ENCODE measurements at places on chromosomes 5 and 9. TPM values are rescaled to one million over a fixed set of nuclear protein-coding genes. Genes with fewer than 3 reads are reported as not detected.
A peak's percentile ranks its signal among the peaks of the same experiment; 100 is the strongest.

DNA sequence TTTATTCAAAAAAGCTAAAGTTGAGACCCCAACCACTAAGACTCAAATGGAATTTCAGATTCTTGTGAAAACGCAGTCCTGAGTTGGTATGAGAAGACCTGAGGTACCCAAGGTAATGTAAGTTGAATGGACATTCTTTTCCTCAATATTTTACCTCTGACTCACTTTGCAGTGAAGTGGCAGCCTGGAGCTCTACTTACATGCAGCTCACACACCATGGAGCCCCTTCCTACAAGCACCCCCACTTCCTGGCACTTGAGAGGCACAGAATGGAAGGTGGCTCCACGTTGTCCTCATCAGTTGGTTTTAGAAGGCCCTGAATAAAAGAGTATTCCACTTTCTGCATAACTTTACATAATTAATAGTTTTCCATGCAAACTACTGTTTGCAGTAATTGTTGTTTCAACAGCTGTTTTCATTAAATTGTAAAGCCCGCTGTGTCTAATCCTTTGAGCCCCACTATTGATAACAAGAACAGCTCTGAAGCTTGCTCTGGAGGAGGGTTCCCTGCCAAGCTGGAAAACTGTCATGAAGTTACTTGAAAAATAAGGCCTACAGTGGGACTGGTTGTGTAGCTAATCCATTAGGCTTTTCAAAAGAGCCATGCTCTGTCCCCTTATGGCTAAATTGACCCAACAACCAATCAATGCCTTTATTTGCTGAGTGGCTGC, 102.2 kb upstream of the SPATA31D4 start:
- no peaks in the 10 kb centered on the region for H3K27me3 ChIP-seq
- H3K27ac ChIP-seq: peak overlapping the region; percentile 79
- no peaks in the 10 kb centered on the region for H3K36me3 ChIP-seq
- no peak overlapping the region for H3K4me3 ChIP-seq
- H3K4me1 ChIP-seq: peaks cover 61% of the 10 kb centered on the region

- no peaks in the 10 kb centered on the region for H3K27me3 ChIP-seq
- no peaks in the 10 kb centered on the region for H3K36me3 ChIP-seq
- DNase-seq: no peak
- H3K4me1 ChIP-seq: no peaks in the 10 kb centered on the region
Measured at GRCh38 chr5:171010816-171011215, 149.0 kb downstream of the RANBP17 start.

- H3K36me3 ChIP-seq: peaks cover 8% of the 10 kb centered on the region
- H3K4me1 ChIP-seq: peaks cover 9% of the 10 kb centered on the region
- no peak overlapping the region for H3K4me3 ChIP-seq
- DNase-seq: peak; percentile 75
- no peaks in the 10 kb centered on the region for H3K27me3 ChIP-seq
Measured at GRCh38 chr5:138469540-138470321, 4.5 kb downstream of the EGR1 start.

- no peaks in the 10 kb centered on the region for H3K36me3 ChIP-seq
- DNase-seq: no peak
- no peaks in the 10 kb centered on the region for H3K4me1 ChIP-seq
- no peaks in the 10 kb centered on the region for H3K27me3 ChIP-seq
- no peak overlapping the region for H3K27ac ChIP-seq
Measured at GRCh38 chr9:16128003-16128402, 575.2 kb downstream of the CCDC171 start.

DNA sequence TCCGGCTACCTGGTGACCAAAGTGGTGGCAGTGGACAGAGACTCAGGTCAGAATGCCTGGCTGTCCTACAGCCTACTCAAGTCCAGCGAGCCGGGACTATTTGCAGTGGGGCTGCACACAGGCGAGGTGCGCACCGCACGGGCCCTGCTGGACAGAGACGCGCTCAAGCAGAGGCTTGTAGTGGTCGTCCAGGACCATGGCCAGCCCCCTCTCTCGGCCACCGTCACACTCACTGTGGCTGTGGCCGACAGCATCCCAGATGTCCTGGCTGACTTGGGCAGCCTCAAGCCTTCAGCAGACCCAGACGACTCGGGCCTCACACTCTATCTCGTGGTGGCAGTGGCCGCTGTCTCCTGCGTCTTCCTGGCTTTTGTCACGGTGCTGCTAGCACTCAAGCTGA, 2.1 kb downstream of the PCDHGA4 start:
- no peaks in the 10 kb centered on the region for H3K4me1 ChIP-seq
- H3K27ac ChIP-seq: no peak overlapping the region
- H3K27me3 ChIP-seq: no peaks in the 10 kb centered on the region

GRCh38 chr9:109860521-109860920, 80.5 kb downstream of the PALM2AKAP2 start:
- no peak overlapping the region for H3K4me3 ChIP-seq
- H3K36me3 ChIP-seq: no peaks in the 10 kb centered on the region
- DNase-seq: no peak
- H3K4me1 ChIP-seq: no peaks in the 10 kb centered on the region
- no peak overlapping the region for H3K27ac ChIP-seq
- H3K27me3 ChIP-seq: no peaks in the 10 kb centered on the region

GRCh38 chr5:37774912-37775483, 64.8 kb downstream of the GDNF start:
- H3K36me3 ChIP-seq: peaks cover 5% of the 10 kb centered on the region
- no peak for DNase-seq
- H3K4me3 ChIP-seq: no peak overlapping the region
- H3K4me1 ChIP-seq: peaks cover 52% of the 10 kb centered on the region
- no peak overlapping the region for H3K27ac ChIP-seq

DNA sequence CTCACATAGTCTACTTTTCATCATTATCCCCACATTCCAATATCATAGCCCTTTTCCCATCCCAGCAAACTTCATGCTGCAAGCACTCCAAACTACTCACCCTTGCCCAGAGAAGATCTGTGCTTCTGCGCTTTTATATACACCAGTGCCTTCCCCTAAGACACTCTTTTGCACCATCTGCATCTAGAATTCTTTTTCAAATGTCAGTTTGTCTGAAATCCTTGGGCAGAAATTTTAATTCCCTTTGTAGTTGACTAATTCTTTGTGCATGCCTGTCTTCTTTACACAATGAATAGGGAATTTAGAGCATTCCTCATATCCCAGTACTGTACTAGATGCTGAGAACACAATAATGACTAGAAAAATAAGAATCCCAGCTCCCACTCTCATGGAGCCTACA, 298.9 kb downstream of the KCNN2 start:
- no peaks in the 10 kb centered on the region for H3K36me3 ChIP-seq
- H3K4me3 ChIP-seq: no peak overlapping the region

DNA sequence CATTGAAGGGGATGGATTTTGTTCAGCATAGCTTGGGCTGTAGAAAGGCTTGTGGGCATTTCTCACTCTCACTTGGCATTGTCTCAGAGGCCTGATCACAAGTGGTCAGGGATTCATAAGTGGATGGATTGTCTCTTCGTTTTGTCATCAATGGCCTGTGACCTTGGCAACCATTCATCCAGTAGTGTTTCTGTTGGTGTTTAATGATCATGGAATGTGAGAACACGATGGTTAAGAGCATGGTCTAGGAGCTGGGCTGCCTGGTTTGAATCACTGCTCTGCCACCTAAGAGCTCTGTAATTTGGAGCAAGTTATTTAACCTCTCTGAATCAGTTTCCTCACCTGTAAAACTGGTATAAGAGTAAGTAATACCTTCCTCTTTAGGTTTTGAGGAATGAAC, 430.1 kb upstream of the MEF2C start:
- peak overlapping the region; percentile 31 for H3K27ac ChIP-seq
- H3K4me1 ChIP-seq: peaks cover 18% of the 10 kb centered on the region
- H3K4me3 ChIP-seq: no peak overlapping the region
- no peaks in the 10 kb centered on the region for H3K27me3 ChIP-seq

DNA sequence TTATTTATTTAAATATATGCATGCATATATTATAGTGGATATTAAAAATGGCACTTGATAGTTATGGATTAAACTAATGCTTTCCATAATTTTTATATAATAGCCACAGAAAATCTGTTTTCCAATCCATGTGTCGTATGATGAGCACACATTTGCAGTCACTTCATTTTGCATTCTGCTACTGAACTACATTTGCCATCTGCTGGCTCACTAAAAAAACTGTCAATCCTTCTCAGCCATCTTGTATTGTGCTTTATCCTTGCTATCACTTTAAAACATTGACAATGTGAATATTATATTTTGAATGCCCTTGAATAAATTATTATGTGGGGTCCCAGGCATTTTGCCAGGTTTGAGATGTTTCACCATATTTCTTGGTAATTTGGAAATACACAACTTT, 586.6 kb downstream of the DNAH5 start:
- no peak overlapping the region for H3K4me3 ChIP-seq
- no peak for DNase-seq
- no peak overlapping the region for H3K27ac ChIP-seq
- H3K27me3 ChIP-seq: no peaks in the 10 kb centered on the region
- no peaks in the 10 kb centered on the region for H3K4me1 ChIP-seq

DNA sequence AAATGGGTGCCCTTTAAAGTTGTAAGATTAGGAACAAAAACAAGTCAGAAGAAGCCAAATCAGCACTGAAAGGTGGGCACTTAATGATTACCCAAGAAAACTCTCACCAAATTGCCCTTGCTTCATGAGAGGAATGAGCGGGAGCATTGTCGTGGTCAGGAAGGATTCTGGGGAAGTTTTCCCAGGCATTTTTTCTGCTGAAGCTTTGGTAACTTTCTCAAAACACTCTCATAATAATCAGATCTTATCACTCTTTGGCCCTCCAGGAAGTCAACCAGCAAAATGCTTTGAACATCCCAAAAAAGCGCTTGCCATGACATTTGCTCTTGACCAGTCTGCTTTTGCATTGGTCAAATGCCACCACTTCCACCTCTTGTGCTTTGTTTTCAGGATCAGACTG, 10.4 kb upstream of the PCDHGC3 start:
- no peak overlapping the region for H3K4me3 ChIP-seq
- DNase-seq: no peak
- no peaks in the 10 kb centered on the region for H3K4me1 ChIP-seq
- H3K27ac ChIP-seq: no peak overlapping the region
- no peaks in the 10 kb centered on the region for H3K36me3 ChIP-seq
- H3K27me3 ChIP-seq: no peaks in the 10 kb centered on the region

- no peaks in the 10 kb centered on the region for H3K36me3 ChIP-seq
- H3K4me3 ChIP-seq: no peak overlapping the region
- no peak for DNase-seq
- no peaks in the 10 kb centered on the region for H3K27me3 ChIP-seq
Measured at GRCh38 chr5:5929291-5930020, 448.9 kb downstream of the MED10 start.

GRCh38 chr9:96177005-96177718, 124.8 kb downstream of the HSD17B3 start:
- H3K27me3 ChIP-seq: no peaks in the 10 kb centered on the region
- DNase-seq: no peak
- no peak overlapping the region for H3K4me3 ChIP-seq
- H3K27ac ChIP-seq: no peak overlapping the region
- no peaks in the 10 kb centered on the region for H3K36me3 ChIP-seq
- peaks cover 12% of the 10 kb centered on the region for H3K4me1 ChIP-seq

DNA sequence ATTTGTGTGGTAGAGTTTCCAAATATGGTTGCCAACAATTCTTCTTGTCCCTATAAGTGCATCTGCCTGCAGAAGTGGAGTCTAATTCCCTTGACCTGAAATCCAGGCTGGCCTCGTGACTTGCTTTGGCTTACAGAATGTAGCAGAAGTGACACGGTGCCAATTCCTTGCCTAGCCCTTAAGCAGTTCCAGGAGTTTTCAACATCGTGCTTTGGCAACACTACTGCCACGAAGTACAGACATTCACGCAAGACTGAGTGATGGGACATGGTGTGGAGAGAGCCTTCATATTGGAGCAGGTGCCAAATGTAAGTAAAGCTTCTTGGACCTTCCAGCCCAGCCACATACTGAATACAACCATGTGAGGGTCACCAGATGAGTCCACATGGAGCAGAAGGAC, 92.9 kb upstream of the NEK6 start:
- no peak for DNase-seq
- H3K27ac ChIP-seq: no peak overlapping the region
- no peaks in the 10 kb centered on the region for H3K4me1 ChIP-seq
- no peaks in the 10 kb centered on the region for H3K36me3 ChIP-seq

DNA sequence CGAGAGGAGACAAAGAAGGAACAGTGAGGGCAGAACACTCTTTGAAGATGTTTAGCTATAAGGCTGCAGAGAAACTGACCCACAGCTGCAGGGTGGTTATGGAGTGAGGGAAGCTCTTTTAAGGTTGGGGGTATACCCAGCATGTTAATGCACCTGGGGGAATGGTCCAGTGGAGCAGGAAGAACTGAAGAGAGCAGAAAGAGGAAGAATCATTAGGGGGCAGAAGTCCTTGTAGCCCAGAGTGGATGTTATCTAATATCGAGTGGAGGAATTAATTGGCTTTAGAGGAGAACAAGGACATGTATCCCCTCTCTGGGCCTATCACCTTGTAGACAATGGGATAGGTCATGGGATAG, 7.7 kb downstream of the IL4 start:
- H3K4me3 ChIP-seq: no peak overlapping the region
- no peak for DNase-seq
- H3K4me1 ChIP-seq: peaks cover 28% of the 10 kb centered on the region
- no peak overlapping the region for H3K27ac ChIP-seq
- H3K36me3 ChIP-seq: no peaks in the 10 kb centered on the region

DNA sequence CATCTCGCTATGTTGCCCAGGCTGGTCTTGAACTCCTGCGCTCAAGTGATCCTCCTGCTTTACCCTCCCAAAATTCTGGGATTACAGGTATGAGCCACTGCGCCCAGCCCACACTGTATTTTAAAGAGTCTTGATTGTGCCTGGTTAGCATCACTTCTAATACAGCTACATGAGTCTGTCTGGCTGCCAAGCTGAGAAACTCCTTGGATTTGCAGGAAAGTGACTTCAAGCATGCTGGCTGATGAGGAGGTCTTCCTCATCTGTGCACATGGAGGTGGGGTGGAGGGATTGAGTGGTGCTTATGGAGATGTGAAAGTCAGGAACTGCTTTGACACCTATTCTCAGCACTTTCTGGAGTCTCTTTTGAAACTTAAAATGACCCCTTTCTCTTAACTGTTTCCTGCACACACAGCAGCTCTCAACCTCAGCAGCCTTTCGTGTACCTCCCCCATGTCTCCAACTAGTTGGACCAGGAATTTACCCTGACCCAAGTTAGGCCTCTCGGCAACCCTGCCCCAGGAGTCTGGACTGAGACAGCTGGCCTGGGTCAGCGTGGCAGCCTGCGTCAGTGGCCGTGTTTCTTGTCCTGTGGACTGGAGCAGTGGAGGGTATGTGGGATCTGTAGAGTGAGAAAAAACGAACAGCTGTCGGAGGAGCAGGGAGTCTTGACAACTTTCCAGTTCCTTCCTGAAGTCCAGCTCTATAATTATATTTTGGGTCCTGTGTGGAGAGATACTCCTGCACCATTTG, 72.5 kb downstream of the ACER2 start:
- H3K4me1 ChIP-seq: no peaks in the 10 kb centered on the region
- no peak overlapping the region for H3K27ac ChIP-seq
- H3K36me3 ChIP-seq: no peaks in the 10 kb centered on the region
- H3K27me3 ChIP-seq: no peaks in the 10 kb centered on the region
- no peak overlapping the region for H3K4me3 ChIP-seq

GRCh38 chr5:90985341-90985740, 397.8 kb downstream of the ARRDC3 start:
- peaks cover 8% of the 10 kb centered on the region for H3K4me1 ChIP-seq
- H3K27ac ChIP-seq: no peak overlapping the region
- no peak for DNase-seq
- H3K4me3 ChIP-seq: no peak overlapping the region
- no peaks in the 10 kb centered on the region for H3K36me3 ChIP-seq

Gene EIF4E1B
- not detected for total RNA-seq

Gene STPG3
- not detected for total RNA-seq

Gene CDH6
- total RNA-seq: not detected

Gene PRRT1B
- total RNA-seq: not detected

Gene PCSK1
- not detected for total RNA-seq

Gene ZNF618
- 1.1 TPM for total RNA-seq

Gene SERINC5
- total RNA-seq: 7.0 TPM

Gene GSN
- 331 TPM for total RNA-seq

Gene FAM221B
- total RNA-seq: not detected

Gene FAM193B
- total RNA-seq: 24.9 TPM

Gene PLPP7
- not detected for total RNA-seq

Gene DHX29
- 38.7 TPM for total RNA-seq

Gene HBEGF
- 44.2 TPM for total RNA-seq
